ENCODE measurements at places on chromosomes 11 and 22.

- no peak for DNase-seq
Observed at GRCh38 chr11:18927550-18928322, 11.5 kb downstream of the MRGPRX1 start.

DNA sequence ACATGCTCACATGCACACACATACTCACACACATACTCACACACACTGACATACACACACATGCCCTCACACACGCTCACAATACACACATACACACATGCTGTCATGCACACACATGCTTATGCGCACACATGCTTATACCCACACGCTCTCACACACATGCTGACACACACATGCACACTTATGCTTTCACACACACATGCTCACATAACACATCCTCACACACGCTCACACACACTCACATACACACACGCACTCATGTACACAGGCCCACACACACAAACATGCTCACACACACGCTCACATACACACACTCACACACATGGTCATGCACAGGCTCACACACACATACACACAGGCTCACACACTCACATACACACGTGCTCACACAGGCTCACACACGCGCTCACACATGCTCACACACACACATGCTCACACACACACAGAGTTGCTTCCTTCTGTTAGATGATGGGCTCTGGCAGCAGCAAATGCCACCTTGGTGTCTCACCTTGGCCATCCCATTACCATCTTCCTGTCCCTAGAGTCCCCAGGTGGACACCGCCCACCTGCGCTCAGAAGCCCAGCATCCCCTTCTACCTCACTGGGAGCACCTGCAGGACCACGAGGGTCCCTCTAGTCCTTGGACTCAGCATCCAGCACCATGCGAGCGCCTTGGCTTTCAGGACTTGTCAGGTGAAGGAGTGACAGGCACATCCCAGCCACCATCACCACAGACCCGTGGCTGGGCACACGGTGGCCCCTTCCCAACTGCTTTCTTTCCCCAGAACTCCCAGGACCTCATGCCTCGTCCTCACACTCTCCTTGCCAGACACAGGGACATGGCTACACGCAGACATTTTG, 44.9 kb upstream of the CCND1 start:
- DNase-seq, result no peak

DNA sequence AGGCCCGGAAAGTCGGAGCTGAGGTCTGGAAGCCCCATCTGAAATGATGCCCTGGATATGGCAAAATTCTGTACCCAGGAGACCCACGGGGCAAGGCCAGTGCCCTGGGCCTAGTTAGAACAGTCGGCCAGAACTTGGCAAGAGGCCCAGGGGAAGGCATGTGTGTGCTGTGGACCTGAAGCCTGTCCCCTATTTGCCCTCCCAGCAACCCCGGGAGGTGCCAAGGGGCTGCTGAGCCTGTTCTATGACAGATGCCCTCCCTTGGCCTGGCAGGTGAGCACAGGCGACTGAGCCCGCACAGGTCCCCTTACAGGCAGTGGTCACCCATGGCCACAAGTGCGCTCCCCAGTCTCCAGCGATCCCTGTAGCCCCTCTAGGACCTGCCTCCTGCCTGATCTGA, 51.7 kb downstream of the NAT10 start:
- no peak for DNase-seq

- DNase-seq, result peak; percentile 60
Observed at GRCh38 chr11:66967670-66968425, 7.3 kb upstream of the C11orf86 start.

DNA sequence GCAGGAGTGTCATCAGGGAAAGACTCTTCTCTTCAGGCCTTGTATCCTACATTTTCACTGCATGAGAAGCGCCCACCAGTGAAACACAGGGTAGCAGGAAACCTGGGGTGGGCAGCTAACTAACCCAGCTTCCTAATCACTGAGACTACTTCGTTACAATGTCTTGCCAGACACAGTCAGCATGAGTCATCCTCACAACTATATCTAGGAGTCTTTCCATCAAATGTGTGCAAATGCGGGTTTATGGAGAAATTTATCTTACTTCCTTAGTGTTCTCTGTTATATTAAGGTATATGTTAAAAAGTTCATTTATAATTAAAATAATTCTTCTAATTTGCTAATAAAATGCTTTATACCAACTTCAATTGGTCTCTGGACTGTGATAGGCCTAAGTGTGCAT, 79.9 kb upstream of the RAB1B start:
- DNase-seq, result peak; percentile 36

- no peak for DNase-seq
Observed at GRCh38 chr11:74953451-74953850, 4.4 kb downstream of the SPCS2 start.

DNA sequence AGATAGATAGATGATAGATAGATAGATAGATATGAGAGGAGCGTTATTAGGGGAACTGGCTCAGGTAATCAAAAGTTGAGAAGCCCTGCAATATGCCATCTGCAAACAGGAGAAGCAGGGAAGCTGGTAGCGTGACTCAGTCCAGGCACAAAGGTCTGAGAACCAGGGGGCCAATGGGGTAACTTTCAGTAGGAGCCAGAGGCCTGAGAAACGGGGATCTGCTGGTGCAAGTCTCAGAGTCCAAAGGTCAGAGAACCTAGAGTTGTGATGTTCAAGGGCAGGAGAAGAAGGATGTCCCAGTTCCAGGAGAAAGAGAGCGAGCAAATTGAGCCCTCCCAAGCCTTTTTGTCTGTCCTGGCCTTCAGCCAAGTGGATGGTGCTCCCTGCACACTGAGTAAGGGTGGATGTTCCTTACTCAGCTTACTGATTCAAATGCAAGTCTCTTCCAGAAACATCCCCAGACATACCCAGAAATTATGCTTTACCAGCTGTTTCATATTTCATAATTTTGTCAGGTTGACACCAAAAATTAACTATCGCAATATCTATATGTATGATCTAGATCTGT, 87.8 kb upstream of the SLC22A12 start:
- no peak for DNase-seq

DNA sequence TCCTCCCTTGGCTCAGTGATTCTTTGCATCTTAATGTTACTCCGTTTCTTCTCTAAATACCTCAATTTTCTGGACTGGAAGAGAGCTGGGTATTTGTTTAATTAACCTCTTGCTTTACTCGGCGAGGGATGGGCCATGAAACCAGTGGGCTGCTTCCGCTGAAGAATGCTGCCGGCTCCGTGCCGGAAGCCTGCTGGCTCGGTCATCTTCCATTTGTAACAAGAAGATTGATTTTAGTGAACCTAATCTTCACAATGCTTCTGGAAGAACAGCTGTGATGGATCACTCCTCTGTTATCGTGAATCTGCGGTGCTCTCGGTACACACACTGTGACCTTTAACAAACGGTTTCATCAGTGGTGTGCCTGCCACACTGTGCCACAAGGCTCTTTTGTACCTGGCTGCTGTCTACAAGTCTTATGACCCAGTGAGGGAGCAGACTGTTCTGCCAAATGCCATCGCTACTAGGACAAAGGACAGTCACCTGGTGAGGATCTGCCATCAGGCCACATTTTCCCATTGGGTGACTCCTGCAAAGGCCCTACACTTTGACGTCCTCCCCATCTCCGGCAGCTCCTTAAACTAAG, 25.3 kb upstream of the PARVB start:
- DNase-seq, result no peak

- DNase-seq, result no peak
Observed at GRCh38 chr11:8345179-8345578, 81.5 kb upstream of the LMO1 start.

All from A673 (cell line).